ENCODE measurements at places on chromosomes 4 and X.

DNA sequence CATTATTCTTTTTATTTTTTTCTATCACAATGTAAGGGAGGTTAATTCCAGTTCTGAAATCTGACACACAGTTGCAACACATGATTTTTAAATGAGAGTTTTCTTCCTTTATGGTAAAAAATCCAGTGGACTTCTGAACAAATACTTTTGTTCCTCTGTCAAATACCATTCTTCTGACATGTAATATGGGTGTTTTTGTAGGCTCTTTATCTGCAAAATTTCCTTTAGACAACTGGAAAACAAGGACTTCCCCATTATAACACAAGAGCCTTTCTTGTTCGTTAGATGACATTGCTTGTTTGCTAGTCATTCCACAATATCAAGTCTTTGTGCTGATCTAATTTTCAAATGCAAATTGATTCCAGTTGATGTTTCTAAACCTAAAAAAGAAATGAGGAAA is 7.7 kb downstream of the FANCB start:
- DNase-seq, result no peak

GRCh38 chrX:30951003-30951402 is 61.9 kb upstream of the TAB3 start:
- DNase-seq, result no peak

- no peak for DNase-seq
These were observed 16.1 kb downstream of the CLCN4 start for GRCh38 chrX:10172877-10173276.

DNA sequence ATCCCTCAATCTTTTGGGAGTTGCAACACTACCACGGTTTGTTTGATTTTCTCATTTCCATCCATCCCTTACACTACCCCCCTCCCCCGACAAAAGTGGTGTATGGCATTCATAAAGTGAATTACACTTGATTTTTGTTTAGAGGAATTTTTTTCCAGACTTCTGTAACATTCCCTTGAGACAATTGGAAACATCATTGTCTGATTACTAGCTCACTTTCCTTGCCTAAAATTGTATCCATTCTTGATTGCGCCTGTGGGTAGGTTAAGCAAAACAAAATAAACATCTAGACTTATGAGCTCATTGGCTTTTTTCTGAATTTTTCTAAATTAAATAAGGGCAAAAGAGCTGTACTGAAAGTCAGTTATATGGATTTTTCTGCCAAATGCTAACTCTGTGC is 3.5 kb downstream of the GPC3 start:
- no peak for DNase-seq

- DNase-seq, result no peak
These were observed 59.3 kb upstream of the NDP start for GRCh38 chrX:44032479-44032878.

DNA sequence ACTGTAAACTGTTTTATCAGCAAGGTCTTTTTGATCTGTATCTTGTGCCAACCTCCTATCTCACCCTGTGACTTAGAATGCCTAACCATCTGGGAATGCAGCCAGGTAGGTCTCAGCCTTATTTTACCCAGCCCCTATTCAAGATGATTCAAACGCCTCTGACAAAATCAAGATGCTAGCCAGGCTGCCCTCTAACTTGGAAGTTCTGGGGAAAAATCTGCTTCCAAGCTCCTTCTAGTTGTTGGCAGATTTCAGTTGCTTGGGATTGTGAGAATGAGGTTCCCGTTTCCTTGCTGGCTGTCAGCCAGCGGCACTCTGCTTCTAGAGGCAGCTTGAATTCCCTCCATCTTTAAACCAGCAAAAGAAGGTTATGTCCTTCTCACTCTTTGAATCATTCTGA is 34.7 kb downstream of the LUZP4 start:
- no peak for DNase-seq

- no peak for DNase-seq
These were observed 37.1 kb downstream of the HEPH start for GRCh38 chrX:66200855-66201795.

DNA sequence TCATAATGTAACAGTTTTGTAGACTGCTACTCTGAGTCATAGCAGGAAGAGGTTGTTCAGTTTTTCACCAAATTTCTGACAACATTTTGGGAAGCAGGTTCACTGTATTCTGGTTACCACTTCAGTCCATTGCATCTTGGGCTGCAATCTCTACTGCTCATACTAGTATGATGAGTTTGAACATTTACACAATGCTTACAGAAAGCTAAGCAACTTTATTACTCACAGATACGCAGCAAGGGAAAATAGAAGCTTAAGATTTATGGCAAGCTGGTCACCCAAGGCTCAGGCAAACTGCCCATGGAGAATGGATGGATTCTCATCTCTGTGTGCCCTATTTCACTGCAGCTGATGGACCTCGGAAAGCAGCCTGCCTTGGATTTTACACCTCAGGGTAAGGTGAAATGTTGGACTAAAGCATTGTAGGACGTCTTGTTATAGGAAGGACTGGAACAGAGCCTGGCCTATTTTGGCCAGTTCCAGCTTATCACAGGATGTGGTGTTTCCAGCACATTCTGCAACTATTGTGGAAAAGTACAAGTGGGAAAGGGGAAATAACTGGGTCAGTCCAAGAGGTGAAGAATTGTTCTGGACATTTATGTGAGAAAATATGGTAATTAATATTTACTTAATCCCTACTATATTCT is 887.1 kb upstream of the AGA start:
- DNase-seq, result no peak

GRCh38 chr4:56630876-56631666 is 50.0 kb downstream of the HOPX start:
- no peak for DNase-seq

GRCh38 chrX:150688911-150689451 is 4.2 kb upstream of the MTMR1 start:
- no peak for DNase-seq

GRCh38 chr4:169256101-169256612 is 14.6 kb downstream of the SH3RF1 start:
- no peak for DNase-seq

- no peak for DNase-seq
These were observed 34.6 kb downstream of the TET2 start for GRCh38 chr4:105181259-105181658.

DNA sequence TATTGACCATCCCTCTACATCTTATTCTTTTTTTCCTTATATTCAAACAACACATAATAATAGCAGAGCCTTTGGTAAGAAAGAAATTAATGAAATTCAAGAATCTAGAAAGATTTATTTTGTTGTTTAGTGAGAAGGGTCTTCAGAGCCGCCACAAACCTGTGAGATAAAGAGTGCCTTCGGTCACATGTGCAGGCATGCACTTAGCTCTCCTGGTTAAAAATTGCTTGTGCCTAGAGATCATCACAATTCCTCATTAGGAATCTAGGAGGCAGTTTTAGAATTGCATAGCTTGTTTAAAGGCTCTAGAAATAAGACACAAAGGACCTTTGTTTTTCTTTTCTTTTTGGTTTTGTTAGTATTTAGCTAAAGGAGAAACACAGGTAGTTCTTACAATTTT is 1948.4 kb upstream of the IGFBP7 start:
- no peak for DNase-seq

DNA sequence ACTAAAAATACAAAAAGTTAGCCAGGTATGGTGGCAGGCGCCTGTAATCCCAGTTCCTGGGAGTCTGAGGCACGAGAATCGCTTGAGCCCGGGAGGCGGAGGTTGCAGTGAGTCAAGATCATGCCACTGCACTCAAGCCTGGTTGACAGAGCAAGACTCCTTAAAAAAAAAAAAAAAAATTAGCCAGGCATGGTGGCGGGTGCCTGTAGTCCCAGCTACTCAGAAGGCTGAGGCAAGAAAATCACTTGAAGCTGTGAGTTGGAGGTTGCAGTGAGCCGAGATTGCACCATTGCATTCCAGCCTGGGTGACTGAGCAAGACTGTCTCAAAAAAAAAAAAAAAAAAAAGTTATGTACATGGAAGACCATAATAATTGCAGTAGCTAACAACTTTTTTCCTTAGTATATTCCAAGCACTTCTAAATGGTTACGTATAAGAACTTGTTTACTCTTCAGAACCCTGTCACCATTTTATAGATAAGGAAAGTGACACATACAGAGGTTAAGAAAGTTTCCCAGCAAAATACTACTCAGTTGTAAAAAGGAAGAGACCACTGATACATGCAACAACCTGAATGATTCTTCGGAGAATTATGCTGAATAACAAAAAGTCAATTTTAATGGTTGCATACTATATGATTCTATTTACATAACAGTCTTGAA is 24.5 kb downstream of the RUFY3 start:
- no peak for DNase-seq

DNA sequence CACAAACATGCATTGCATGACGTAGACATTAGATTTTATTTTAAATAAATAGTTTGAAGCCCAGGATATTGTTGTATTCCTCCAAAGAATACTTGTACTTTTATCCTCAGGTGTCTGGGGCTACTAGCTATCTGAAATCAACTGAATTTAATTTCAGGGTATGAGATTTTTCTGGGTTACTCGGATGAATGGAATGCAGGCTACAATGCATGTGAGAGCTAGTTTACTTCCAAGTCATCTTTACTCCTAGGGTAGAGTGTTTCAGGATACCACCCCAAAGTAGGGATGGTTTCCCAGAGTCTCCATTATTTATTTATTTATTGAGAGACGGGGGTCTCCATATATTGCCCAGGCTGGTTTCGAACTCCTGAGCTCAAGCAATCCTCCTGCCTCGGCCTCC is 66.4 kb downstream of the HPRT1 start:
- no peak for DNase-seq

DNA sequence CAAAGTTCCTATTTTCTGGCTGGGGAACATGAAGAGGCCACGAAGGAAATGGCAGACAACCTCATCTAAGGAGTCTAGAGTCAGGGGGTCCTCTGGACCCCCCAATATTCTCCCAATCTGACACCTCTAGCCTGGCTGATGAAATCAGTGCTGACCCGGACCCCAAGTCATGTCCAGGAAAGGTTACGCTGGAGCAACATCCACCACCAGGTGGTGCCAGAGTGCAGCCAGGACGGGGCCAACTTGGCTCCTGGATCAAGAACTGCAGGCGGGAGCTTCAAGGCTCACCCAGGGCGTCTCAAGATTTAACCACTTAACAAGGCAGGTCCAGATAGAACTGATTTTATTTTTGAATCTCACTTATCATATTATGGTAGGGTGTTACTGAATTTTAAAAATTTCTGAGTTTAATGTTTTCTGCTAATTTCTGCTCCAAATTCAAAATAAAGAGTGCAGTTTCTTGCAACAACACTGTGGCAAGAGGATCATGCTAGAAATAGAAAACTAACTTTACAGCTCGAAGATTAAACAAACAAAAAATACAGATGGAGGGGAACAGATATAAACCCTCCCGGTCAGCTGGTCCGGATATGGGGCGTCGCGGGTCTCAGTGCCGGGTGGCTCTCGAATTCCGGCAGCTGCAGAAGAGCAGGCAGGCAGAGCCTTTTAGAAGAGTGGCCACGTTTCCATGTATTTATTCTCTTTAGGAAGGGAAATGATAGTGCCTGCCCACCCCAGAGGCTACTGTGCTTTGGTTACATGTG is 135.5 kb downstream of the AFAP1 start:
- peak; percentile 87 for DNase-seq

DNA sequence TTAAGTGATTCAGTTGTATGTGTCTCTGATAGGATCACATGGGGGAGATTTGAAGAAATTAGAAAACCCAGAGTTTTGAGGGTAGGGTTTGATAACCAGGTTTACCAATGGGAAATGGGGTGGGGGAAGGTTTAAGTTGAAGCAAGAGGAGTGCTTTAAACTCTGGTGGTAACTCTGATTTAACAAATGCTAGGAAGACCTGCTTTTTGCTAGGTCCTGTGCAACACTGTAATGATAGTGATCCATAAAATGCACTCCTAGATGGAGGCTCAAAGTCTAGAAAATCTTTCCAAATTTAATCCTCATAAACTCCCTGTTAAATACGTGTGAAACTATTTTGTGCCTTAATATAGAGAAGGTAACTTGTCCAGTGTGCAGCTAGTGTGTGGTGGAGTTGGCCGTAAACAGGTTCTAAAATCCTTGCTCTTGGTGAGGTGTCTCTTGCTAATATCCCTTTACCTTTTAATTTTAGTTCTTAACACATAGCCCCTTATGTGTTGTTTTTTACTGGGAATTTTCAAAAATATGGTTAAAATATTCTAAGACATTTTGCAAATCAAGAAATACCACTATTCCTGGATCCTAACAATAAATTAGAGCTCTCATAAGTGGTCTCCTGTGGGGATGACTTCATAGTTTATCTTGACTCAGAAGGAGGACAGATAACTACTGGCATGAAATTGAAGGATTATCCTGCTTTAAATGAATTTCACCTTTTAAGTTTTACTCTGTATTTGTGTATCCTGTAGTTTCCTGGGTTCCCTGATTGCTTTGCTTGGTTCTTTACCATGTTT is 4.1 kb downstream of the RPL34 start:
- DNase-seq, result no peak

DNA sequence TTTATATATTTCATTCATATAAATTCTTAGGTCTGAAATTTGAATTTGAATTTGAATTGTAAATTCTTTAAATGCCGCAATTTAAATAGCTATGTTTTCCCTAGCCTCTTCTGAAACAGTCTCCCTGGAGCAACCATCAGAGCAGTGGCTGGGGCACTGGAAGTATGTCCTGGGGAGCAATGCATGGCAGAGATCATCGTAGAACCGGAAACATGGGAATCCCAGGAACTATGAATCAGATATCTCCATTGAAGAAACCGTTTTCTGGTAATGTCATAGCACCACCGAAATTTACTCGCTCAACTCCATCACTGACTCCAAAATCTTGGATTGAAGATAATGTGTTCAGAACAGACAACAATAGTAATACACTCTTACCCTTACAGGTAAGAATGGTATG is 4.9 kb downstream of the CPEB2 start:
- no peak for DNase-seq

- no peak for DNase-seq
These were observed 21.8 kb downstream of the NOP14 start for GRCh38 chr4:2941138-2942036.

Data from stimulated activated CD4-positive, alpha-beta T cell treated with anti-CD3 and anti-CD28 coated beads, Interleukin-12 subunit alpha, Interleukin-12 subunit beta, amount 100 ng/mL, for 24 hours (primary cell).